ENCODE measurements at places on chromosomes 12 and 14.

GRCh38 chr12:94938583-94938982, 64.9 kb downstream of the NDUFA12 start:
- no peak for DNase-seq

DNA sequence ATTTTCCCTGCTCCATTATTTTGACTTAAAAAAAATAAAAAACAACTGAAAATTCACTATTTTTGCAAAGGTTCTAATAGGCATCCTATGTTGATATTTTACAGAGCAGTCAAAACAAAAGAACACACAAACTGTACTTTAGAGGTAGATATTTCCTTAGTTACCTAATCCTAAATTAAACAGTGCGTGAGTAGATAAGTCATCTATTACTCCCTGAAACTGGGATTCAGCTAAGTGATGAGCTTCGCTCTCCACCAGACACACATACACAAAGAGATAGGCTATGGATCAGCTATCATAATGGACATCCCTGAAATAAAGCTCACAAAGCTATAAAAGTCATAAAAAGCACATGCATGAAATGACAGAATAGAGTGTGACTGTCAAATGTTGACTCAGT, 398.7 kb downstream of the SOX5 start:
- no peak for DNase-seq

DNA sequence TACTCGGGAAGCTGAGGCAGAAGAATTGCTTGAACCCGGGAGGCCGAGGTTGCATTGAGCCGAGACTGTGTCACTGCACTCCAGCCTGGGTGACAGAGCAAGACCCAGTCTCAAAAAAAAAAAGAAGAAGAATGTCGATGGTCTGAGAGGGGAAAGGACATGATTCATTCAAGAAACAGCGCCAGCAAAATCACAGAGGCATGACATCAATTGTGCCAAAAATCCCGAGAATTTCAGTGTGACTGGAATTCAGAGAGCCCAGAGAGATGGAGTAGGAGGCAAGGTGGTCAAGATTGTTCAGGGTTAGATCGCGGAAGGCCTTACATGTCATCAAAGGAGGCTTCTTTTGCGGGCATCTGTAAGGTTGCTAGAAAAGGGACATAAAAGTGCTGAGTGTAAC, 483.3 kb downstream of the VRK1 start:
- no peak for DNase-seq

GRCh38 chr14:60974090-60974651, 6.7 kb downstream of the TRMT5 start:
- DNase-seq: no peak

DNA sequence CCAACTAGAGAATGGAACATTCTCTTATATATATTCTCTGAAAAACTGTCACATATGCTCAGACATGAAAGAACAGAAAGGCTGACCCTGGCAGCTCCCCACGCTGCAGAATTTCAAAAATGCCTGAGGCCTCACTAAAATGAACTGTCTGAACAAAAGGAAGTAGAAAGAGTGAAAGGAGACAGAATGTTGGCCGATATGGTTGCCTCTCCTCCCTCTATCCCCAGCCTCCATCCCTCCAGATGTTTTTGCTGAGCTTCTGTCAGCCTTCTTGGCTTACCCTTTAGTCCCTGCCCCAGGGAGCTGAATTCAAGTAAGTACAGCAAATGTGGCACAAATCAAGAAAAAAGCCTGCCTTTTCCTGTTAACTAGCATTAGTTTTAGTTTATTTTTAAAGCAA, 6.9 kb downstream of the SMCO2 start:
- DNase-seq: no peak

DNA sequence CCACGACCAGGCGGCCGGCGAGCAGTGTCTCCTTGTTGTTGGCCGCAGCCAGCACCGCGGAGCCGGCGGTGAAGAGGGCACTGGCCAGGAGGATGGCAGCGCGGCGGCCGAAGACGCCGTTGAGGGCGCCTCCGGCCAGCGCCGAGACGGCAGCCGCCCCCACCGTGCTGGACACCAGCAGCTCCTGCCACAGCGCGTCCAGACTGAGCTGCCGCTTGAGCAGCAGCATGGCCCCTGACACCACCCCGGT, 691 bp downstream of the SLC2A13 start:
- peak; percentile 49 for DNase-seq

DNA sequence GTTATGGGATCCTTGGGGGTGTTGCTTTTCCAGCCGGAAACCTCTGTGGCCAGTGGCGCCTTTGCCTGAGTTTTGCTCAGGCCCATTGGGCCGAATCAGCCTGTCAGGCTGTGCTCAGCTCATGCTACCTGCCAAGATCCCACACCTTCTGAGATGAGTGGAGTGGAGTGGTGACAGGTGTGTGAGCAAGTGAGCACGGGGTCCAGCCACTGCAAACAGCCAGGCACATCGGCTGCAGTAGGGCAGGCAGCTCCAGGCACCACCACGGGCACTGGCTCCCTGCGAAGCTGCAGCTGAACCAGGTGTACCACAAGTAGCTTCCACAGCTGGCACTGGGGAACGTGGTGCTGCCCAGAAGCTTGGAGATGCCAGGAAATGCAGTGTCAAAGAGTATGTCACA, 21.1 kb upstream of the WDR89 start:
- DNase-seq: no peak

GRCh38 chr14:97458661-97459579, 661.7 kb downstream of the VRK1 start:
- peak; percentile 32 for DNase-seq

- DNase-seq: no peak
Measured at GRCh38 chr12:52268212-52268611, 6.2 kb upstream of the KRT86 start.

GRCh38 chr14:104240434-104241157, 102.2 kb downstream of the KIF26A start:
- no peak for DNase-seq
